ENCODE measurements at places on chromosomes 1 and 21.
A peak's percentile ranks its signal among the peaks of the same experiment; 100 is the strongest.

- no peak for DNase-seq
These were observed 22.4 kb upstream of the RUNX3 start for GRCh38 chr1:24952413-24952841.

- no peak for DNase-seq
These were observed 74.1 kb upstream of the AKT3 start for GRCh38 chr1:243924188-243924587.

DNA sequence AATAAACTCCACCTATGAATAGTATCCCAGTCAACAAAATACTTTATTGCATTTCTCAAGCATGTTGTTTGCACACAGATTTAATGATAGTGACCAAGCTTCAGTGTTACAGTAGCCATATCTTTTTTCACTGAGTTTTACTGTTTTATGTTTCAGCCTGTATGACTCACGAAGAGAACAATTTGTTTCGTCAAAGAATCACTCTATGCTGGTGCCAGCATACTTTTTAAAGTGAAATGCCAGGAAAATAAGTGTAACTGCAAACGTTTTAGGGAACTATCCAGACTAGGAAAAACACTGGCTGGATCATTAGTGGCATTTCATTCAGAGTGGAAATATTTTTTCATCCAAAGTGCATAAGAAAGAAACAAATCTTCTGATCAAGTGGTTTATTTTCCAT, 210.8 kb downstream of the COL11A1 start:
- DNase-seq, result no peak

DNA sequence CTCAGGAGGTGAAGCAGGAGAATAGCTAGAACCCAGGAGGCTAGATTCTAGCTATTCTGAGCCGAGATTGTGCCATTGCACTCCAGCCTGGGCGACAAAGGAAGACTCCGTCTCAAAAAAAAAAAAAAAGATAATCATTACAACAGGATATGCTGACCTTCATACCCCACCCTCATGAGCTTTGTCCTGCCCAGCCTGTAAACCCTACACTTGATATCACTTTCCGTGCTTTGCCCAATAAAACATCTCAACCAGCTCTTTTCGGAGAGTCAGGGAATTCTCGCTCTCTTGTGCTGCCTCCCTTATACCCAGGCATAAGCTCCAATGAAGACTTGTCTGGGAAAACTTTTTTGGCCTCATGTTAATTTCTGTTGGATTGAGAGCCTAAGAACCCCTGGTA, 1.5 kb upstream of the TRNAU1AP start:
- no peak for DNase-seq

- peak; percentile 26 for DNase-seq
These were observed at the start of gene LRRC7 for GRCh38 chr1:69567652-69568420. LRRC7 (plus strand) TSS chr1:69567922; CDS start chr1:69568640, 718 bp downstream.

DNA sequence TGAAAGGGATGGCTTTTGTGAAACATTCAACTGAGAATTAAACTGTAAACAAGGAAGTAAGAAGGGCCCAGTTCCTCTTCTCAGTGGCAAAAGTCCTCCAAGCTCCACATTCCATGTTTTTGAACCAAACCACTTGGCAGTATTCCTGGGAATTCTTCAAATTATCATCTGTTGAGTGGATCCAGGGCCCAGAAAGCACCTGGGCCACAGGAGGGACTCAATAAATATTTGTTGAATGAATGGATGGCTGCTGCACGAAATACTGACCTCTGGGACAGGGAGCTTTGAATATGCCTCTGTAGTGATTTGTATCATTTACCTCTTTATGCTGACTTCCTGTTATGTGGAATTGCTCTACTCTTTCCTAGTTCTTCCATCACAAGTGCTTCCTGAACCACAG, 4.7 kb downstream of the SLC35F3 start:
- no peak for DNase-seq

DNA sequence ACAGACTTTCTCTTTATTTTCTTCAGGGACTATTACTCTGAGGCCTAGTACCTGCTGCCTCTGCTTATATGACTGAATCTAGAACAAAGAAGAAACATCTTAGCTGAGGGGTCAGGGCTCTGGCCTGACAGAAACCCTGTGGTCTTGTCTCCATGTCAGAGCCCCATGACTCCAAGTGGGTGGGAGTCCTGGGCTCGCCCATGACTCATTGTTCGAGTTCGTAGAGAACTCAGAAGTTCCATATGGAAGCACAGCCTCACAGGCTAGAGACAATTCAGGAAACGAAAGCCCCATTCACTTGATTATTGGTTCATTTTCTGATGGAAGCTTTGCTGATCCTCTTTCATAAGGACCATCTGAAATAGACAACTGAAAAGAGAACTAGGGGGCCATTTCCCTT, 73.2 kb downstream of the CD58 start:
- DNase-seq, result no peak

- DNase-seq, result no peak
These were observed 35.6 kb downstream of the SNAP47 start for GRCh38 chr1:227770812-227771211.

DNA sequence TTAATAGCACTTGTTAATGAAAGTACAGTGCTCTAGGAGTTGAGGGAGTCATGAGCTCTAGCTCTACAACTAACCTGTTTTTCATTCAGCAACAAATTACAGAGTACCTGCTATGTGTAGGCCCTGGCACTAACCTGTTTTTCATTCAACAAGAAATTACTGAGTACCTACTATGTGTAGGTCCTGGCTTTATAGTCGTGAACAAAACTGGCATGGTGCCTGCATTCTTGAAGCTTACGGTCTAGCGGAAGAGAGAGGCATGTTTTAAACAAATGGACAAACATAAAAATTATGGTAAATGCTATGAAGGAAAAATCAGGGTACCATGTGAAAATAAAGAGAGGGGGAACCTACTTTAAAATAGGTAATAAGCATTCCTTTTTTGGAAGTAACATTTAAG, 2.2 kb upstream of the UBAP2L start:
- DNase-seq, result no peak

DNA sequence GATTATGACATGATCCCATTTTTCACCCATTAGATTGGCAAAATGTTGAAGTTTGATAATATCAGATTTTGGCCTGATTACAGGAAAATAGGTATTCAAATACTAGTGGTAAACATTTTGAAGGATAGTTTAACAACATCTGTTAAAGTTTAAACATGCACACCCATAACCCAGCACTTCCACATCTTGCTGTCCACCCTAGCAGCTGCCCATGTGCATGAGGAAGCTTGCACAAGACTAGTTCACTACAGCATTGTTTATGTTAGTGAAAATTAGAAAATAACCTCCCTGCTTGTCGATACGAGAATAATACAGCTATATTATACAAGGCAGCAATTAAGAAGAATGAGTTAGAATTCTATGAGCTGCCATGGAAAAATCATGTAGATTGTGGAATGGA, 127.6 kb downstream of the C1orf21 start:
- no peak for DNase-seq

DNA sequence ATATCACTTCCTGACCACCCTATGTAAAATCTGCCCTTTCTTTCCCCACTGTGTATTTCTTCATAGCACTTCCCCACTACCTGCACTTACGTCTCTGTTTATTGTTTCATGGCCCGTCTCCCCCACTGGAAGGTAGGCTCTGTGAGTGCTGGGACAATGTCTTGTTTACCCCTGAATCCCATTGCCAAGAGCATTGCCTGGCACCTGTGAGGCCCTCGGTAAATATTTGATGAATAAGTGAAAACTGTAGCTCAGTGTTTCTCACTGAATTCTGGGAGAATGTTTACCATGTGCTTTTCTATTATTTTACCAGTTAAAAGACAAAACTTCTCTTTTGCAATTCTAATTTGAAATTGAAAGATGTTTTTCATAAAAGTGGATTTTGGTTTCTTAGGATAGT, 11.8 kb downstream of the NFASC start:
- no peak for DNase-seq

GRCh38 chr1:53899708-53900107, 5.7 kb downstream of the DIO1 start:
- DNase-seq, result no peak

DNA sequence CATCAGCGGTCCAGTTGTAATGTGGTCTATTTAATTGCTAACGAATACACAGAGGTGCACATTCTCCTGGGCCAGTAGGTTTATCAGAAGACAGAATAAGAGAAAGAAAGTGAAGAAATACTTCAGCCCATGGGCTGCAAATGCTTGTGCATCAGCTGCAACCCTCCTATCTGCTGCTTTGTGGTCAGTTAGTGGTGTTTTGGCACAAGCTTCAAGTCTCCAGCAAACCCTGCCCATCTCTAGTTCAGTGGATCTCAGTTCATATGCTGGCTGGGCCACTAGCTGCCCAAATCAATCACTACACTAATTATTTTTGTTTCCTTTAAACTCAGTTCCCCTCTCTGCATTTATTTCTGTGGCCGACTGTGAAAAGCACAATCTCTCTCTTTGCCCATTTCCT, 124.2 kb downstream of the KCNJ6 start:
- no peak for DNase-seq

- DNase-seq, result no peak
These were observed 3.0 kb downstream of the USP1 start for GRCh38 chr1:62439652-62440371.

GRCh38 chr1:57464756-57465155, 40.9 kb upstream of the DAB1 start:
- DNase-seq, result peak; percentile 6

GRCh38 chr1:154448331-154448811, 43.2 kb downstream of the IL6R start:
- no peak for DNase-seq

GRCh38 chr1:16006552-16007485, 2.8 kb downstream of the SRARP start:
- DNase-seq, result no peak

GRCh38 chr1:75135573-75136194, 1.5 kb downstream of the LHX8 start:
- DNase-seq, result no peak

DNA sequence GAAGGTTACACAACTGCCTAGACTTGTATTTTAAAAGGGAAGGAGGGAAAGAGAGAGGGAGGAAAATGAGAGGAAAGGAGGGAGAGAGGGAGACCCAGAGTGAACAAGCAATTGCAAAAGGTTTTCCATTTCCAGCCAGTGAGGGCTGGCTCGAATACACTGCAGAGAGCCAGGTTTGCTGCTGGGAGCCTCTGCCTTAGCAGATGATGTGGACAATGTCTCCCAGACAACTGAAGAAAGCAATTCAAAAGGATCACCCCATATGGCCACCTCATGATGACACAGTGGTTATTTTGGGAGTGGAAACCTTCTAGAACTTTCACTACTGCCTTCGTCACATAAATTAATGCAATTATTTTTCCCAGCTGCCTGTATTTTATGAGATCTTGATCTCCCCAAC, 86.4 kb downstream of the BCAR3 start:
- no peak for DNase-seq

DNA sequence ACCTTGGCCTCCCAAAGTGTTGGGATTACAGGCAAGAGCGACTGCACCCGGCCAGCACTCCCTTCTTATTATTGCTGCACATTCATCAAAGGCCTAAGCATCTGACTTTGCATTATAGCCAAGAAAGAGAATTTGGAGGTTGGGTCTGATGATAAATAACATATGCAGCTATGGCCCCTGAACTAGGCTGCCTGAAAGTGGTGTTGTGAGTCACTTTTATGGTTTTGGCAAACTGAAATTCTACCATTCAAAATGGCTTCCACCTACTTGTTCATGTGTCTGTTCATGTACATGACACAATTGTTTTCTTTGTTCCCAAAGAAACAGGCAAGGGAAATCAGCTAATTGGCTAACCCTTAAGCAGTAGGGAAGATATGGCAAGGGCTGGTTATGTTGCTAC, 25.0 kb upstream of the UAP1 start:
- no peak for DNase-seq

- peak; percentile 12 for DNase-seq
These were observed 22.0 kb downstream of the THAP3 start for GRCh38 chr1:6646499-6647148.

DNA sequence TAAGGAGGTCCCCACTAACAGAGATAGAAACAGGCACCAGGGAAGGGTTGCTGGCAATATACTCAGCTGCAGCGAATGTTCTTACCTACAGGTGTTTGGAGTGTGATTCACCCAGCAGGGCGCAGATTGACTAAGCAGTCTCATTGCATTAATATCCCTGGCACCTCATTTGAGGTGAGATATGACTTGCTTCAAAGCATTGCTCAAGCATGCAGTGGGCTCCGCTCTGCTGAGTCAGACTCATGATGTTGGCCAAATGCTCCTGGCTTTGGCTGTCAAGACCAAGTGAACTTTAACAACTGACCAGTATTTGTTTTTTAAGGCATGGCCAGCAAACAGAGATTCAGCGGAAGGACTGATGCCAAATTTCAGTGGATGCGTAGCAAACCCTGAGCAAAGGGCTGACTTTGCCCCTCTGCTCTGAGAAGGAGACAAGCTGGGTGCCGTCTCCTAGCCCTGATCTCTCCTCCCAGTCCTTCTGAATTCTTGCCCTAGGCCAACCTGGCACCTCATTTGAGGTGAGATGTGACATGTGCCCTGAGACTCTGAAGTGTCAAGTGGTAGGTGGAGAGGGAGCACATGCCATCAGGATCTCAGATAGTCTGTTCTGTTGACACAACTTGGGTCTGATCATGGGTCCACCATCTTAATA, 187.1 kb upstream of the COA6 start:
- no peak for DNase-seq

DNA sequence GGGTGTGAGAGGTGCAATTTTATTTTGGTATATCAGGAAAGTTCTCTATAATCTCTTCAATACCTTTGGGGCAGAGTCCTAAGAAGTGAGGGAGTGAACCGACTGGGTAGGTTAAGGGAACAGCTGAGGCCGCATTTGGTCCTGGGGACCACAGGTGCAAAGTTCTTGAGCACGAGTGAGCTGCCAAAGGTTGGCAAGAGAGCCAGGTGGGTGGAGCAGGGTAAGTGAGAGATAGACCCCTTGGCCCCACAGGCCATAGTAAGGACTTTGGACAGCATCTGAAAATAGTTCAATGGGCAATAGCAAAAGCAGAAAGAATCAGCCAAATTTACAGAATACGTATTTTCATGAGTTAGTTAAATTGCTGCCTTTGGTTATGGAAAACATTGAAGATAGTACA, 11.0 kb upstream of the NID1 start:
- DNase-seq, result no peak

GRCh38 chr1:222759451-222760035, 22.5 kb downstream of the FAM177B start:
- no peak for DNase-seq

GRCh38 chr1:5936621-5937372, 55.4 kb downstream of the NPHP4 start:
- DNase-seq, result no peak

- no peak for DNase-seq
These were observed 7.5 kb downstream of the TMEM125 start for GRCh38 chr1:43277116-43277876.

DNA sequence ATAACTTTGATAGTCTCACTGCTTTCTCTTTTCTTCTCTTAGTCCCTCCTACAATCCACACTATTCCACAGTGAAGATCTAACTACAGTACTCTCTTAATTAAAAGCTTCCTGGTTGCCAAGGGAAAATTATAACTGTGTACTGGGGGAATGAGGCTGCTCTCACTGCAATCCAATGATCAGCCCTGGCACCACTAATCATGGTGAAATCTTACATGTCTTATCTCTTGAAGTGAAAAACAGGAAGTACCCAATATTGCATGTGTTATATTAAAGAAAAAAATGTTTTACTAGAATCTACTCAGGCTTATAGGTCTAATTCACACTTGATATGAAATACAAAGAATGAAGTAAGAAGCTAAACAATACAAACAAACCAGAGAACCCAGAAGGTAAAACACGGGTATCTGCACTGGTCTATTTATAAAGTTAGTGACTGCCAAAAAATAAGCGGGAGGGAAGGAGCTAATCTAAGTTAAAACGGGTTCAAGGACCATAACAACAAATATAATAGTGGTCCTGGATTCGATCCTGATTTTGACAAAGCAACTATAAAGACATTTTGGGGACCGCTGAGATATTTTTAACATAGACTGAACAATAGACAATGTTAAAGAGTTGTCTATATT, 57.5 kb downstream of the RGS2 start:
- no peak for DNase-seq

- no peak for DNase-seq
These were observed 652.9 kb downstream of the PLA2G4A start for GRCh38 chr1:187481581-187482148.
